Caki2 (cell line): ENCODE measurements at places on chromosomes 16 and 17.

DNA sequence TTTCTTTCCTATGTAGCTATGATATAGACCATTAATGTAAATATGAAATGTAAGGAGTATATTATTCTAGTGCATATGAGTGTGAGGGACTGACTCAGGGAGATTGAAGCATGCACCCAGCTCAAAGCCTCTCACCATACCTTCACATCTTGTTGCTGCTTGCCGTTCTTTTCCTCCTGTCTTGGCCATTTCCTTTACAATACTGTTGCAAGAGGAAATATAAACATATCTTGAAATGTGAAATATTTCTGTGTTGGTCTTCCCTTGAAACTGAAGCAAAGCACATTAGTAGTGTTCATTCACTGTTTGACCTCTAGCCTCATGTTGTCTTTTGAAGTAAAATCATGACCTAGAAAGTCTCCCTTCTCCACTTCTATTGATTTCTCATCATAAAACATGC, 46.6 kb downstream of the PHKB start:
- DNase-seq, result no peak

DNA sequence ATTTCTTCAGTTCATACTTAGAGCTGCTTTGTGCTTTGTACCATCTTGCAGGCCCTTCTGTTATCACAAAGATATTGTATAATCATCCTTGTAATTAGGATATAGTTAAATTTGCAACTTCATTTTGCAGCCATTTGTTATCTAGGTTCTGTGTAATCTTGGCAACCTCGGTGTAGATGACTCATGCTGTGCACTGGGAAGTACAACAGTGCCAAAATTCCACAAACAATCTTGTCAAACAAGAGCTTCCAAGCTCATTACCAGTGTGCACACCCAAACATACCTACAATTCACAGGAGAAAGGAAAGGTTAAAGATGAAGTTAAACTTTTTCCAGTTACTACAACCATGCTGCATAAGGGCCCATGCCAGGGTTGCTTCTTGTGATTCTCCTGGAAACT, 1231.8 kb downstream of the CDH11 start:
- DNase-seq, result peak; percentile 15

GRCh38 chr17:22202702-22203101, 510.4 kb downstream of the KCNJ18 start:
- DNase-seq, result no peak

- no peak for DNase-seq
These were observed 880 bp downstream of the KRTAP3-3 start for GRCh38 chr17:40993084-40993483.

- no peak for DNase-seq
These were observed 44.3 kb upstream of the CHMP6 start for GRCh38 chr17:80947200-80947940.

GRCh38 chr16:69286941-69287713, 24.0 kb upstream of the VPS4A start:
- peak; percentile 27 for DNase-seq

DNA sequence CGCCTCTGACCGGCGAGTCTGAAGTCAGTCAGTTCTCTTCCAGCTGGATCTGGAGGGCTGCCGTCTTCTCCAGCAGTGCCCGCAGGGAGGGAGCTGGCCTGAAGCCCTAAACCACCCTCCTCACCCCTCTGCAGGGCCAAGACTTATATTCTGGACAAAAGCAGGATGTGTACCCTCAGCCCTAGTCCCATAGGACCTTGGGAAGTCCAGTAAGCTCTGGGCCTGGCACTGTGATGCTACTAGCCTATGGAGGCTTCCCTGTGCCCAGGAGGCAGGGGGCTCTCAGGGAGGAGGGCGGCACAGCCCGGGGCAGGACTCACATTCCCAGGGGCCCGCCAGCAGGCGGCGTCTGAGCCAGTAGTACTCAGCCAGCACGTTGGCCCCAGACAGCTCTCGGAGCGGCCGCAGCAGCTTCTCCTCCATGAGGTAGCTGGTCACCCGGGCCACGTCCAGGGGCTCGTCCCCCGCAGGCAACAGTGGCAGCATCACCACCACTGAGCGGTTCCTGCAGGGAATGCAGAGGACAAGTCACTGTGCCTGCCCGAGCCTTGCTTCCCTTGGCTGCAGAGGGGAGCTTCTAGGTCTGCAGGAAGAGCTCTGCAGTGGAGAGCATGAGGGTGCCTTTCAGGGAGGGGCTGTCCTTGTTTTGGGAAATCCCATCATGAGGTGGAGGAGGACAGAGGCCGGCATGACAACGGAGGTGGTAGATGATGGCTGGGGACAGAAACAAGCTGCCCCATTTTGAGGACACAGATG, 41.7 kb downstream of the RMI2 start:
- DNase-seq, result no peak

DNA sequence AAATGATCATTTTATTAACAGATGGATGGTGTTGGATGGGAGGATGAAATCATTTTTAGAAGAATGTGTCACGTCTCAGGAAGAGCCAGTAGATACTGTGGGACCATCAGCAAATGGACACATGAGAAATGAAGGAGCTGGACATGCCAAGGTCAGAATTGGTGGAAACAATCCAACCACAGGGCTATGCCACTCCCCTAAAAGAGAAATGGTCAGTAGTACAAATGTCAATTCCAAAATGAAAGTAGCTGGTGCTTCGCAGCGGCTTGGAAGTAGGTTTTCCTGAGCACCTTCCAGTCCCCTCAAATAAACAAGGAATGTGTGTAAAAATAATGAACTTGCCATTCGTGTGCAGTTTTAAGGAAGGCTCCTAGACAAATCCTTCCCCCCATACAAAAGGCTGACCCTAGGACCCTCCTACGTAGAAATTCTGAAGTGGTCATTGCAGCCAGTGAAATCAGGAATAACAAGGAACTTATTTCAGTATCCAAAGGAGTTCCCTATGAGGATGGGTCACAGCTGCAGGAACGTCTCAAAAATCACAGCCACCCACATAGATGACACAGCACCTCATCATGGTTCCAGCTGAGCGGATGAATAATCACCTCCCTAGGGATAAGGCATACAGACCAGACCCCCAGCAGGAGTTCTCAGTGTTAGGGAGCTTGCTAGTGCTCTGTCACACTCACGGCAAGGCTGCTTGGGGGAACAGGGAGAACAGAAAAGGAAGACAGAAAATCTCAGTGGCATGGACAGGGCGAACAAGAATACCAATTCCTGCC, 239.2 kb downstream of the HS3ST3A1 start:
- DNase-seq, result peak; percentile 49

DNA sequence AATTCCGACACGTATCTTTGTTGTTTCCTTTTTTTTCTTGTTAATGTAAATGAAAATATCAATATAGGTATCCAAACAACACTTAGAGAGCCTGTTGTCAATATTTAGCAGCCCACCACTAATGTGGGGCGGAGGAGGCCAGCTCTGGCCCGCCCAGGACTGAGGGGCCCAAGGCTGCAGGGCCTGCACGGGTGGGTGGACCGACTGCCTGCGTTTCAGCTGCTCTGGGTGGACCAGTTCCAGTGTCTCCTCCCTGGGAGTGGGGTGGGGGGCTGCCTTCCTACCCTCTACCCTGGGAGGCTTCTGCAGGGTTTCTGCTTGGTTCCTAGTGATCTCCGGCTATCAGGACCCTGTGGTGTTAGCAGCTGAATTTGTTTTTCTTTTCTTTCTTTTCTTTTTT, 15.9 kb upstream of the ADGRG1 start:
- DNase-seq, result no peak

GRCh38 chr17:61353615-61354014, 46.0 kb upstream of the TBX2 start:
- DNase-seq, result no peak

GRCh38 chr16:52832771-52833170, 219.9 kb downstream of the CHD9NB start:
- no peak for DNase-seq

- no peak for DNase-seq
These were observed 68.9 kb upstream of the NFAT5 start for GRCh38 chr16:69496896-69497295.

DNA sequence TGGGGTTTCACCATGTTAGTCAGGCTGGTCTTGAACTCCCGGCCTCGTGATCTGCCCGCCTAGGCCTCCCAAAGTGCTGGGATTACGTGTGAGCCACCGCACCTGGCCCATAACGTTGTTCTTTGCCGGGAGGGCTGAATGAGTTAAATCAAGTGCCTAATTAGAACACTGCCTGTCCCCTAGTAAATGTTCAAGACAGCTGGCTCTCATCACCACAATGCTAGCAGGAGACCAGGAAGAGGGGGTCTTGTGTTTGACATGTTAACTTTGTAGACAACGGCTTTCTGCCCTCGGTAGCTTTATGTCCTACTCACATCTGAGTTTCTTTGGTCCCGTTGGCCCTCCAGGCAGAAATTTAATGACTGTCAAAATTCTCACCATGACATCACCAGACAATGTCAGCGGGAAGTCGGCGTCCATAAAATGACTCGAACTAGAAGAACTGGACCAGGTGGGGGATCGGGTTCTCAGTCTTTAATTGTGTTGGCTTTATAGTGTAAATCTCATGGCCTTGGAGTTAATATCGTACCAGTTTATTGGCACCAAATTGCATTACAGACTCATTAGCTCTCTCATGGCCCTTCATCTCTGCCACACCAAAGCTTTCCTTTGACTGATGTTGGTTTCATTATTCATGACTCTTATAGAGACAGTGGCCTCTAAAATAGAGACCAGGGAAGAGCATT, 11.4 kb upstream of the ITPRIPL2 start:
- no peak for DNase-seq

DNA sequence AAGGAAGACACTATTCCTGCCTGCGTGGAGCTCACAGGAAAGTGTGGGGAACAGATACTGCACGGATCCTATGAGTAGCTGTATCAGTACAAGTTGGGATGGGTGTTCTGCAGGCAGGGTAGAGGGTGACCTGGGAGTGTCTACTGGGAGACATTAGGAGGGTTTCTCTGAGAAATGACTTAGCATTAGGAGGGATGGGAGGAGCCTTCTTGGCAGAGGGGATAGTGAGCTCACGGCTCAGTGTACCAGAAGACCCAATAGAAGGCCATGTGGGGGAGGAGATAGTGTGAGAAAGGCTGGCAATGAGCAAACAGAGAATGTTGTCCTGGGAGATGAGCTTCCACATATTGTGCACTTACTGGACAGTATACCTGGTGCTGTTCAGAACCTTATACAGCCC, 109.1 kb downstream of the MSI2 start:
- DNase-seq, result peak; percentile 88

DNA sequence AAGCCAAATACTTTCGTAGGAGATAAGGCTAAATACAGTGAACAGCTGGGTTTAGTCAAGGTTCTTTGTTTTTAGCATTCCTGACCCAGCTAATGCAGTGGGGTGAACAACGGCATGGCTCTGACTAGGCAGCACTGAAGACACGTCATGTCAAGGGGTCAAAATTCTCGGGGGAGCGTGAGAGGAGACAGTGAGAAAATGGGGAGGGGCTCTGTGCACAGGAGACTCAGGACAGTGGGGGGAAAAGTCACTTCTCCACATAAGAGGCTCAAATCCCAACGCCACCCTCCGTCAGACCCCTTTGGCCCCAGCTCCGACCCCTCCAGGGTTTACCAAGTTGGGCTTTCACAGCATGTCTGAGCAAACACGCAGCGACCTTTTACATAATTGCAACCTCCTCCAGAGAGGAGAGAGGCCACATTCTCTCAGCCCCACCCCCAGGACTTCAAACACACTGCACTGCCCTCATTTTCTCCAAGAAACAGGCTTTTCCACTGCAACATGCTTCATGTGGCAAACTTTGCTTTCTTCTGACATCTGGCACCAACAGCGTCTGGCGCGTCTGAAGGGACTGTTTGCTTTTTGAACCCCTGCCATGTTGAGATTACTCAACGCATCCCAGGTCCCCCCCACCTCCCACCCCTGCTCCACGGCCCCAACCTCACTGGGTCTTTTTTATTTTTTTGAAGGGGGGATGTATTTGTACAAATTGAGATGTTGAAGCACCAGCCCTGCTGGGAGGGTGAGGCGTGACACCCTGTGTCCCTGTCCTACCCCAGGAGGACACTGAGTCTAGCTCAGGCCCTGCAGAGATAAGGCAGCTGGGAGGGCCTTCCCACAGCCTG, 30.0 kb downstream of the AXIN2 start:
- DNase-seq, result no peak

GRCh38 chr17:52410781-52411180, 252.3 kb upstream of the CA10 start:
- DNase-seq, result peak; percentile 15

GRCh38 chr16:26644912-26645543, 421.7 kb upstream of the C16orf82 start:
- DNase-seq, result no peak

GRCh38 chr16:85137323-85138072, 25.2 kb upstream of the CIBAR2 start:
- DNase-seq, result peak; percentile 41

DNA sequence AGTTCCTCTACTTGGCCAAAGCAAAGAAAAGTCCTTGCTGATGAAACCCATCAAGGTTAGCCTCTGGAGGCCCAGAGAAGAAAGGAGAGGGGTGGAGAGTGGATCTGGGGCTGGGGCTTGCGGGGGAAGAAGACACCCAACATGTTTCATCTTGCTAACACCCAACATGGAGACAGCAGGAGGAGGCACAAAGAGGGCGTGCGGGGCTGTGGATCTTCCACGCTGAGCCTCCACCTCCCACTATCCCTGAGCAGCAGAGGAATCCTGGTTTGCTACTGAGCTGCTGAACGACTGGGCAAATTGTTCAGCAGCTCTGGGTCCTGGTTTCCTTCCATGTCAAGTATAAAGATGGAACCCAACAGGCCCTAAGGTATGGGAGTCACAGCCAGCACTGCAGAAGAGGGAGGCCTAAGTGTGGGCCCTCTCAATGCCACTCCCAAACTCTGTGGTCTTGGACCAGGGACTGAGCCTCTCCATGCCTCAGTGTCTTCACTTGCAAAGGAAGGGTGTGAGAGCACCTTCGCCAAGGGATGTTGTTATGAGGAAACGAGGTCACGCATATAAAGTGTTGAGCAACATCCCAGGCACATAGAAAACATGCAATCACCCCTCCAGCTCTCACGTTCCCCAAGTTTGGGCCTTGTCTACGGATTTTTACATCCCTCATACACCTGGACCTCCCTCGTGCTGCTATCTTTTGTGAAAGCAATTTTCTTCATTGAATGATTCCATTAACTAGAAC, 122.5 kb downstream of the XYLT1 start:
- no peak for DNase-seq

GRCh38 chr17:33521784-33522183, 228.7 kb upstream of the ASIC2 start:
- DNase-seq, result no peak

DNA sequence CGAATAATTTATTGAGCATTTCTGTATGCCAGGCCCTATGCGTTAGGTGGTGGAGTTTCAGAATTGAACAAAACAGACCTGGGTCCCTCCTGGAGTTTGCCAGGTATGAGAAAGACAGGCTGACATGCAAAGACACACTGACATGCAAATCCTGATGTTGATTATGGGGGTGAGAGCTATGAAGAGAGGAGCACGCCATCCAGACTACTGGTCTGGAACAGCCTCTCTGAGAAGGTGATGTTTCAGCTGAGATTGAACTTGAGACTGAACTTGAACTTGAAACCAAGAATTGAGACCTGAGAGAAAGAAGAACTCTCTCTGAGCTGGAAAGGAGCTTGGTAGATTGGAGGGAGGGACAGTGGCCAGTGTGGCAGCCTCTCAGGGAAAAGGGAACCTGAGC, 14.2 kb upstream of the CACNG4 start:
- DNase-seq, result no peak
